Esophagus squamous epithelium (tissue), 5 donors: ENCODE measurements at places on chromosomes 3 and 15.

GRCh38 chr15:95674031-95674430 is 656.5 kb upstream of the NR2F2 start:
- DNase-seq: no peak

GRCh38 chr3:119598410-119599098 is 869 bp downstream of the PLA1A start:
- DNase-seq: no peak

GRCh38 chr3:112032098-112032731 is 2.3 kb upstream of the TMPRSS7 start:
- no peak for DNase-seq

GRCh38 chr3:66010739-66011655 is 27.7 kb downstream of the MAGI1 start:
- DNase-seq: no peak

DNA sequence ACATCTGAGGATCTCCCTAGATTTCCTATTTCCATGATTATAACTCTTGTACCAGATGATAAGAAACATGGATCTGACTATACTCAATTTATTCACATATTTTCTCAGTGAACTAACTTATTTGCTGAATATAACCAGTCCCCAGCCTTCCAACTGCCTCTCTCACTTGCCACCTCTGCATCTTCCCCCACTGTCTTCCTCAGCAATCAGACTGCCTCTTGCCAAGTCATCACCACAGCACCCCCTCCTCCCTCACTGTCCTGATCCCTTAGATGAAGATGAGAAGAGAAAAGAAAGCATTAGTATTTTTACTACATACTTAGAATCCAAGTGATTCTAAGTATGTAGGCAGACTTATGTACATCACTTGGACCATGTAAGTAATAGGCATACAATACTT is 71.9 kb downstream of the GTPBP8 start:
- DNase-seq: no peak

GRCh38 chr3:48938156-48938555 is 19.5 kb downstream of the ARIH2 start:
- DNase-seq: no peak

DNA sequence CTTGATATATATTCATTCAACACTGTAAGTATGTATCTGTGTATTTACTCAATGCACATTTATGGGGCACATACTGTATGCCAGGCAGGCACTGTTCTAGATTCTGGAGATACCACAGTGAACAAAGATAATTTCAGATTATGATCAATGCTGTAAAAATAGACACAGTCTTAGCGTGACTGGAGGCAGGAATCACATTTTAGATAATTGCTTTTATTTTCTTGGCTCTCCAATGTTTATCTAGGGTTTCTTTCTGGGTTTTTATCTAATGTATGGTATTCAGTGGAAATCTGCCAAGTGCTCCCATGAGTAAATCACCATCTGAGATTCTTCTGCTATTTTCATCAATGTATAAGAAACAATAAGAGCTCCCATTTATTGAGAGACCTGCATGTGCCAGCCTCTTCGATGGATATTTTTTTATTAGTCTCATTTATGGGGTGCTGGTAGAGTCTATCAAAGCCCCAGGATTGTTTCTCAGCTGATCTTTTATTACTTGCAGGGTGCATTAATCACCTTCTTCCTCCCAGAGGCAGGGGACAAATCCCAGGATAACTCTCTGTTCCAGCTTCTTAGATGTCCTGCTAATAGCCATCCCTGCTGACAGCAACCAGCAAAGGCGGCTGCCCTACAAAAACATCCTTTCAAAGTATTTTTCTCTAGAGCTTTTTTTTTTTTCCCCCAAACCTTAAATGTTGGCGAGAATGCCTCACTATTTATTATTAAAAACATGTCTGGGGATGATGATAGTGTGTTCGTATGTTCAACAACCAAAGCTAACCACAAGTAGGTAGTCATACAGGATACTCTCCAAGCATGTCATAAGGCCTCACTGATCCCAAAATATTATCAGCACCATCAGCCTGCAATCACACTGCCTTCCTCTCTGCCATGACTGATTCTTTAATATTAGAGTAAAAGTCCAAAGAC is 331.0 kb upstream of the RASGRP1 start:
- no peak for DNase-seq

DNA sequence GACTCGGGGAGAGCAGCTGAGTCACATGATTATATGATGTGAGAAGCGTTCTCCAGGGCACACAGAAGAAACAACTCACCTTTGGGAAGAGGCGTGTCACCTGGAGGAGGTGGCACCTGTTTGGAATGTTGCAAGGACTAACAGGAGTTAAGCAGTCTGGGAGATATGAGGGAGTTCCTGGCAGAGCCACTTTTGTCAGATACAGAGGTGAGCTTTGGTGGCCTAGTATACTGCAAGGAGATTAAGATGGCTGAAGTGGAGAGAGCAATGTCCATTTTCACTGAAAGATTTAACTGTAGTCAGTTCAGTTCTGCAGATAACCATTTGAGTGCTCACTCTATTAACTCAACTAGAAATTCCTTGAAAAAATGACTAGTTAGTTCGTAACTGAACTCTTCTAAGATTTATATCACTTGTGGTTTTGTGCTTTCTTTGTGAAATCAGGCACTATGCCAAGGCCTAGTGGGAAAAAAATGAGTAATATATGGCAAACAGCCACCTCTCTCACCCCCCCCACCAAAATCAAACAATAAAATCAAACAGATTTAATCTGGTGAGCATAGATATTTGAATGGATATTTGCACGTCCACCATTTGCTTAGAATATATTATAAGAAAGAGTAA is 61.3 kb downstream of the CRYBG3 start:
- no peak for DNase-seq

DNA sequence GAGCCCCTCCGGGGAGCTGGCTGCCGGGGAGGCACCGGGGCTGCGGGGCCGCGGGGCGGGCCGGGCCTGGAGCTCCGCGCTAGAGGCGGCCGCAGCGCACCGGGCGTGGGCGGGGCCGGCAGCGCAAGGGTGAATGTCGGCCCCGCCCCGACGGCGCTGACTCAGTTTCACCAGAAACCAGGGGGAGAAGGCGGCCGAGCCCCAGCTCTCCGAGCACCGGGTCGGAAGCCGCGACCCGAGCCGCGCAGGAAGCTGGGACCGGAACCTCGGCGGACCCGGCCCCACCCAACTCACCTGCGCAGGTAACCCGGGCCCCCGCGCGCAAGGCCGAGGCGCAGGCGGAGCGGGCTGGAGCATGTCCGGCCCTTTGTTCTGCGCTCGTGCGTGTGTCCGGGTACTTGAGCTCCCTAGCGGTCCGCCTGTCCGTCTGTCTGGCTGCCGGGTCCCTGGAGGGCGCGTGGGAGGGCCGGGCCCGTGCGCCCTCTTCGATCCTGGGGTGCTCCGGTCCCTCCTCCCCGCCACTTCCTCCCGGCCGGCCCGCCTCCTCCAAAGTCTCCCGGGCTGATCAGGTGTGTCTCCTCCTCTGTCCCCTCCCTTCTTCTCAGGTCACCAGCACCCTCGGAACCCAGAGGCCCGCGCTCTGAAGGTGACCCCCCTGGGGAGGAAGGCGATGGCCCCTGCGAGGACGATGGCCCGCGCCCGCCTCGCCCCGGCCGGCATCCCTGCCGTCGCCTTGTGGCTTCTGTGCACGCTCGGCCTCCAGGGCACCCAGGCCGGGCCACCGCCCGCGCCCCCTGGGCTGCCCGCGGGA is at the start of gene SPINT1:
Gene SPINT1 (plus strand): TSS at position 164 of the 811 bp plus-strand sequence. CDS start 507 bp downstream, at position 671.
- DNase-seq: no peak

GRCh38 chr15:48592221-48592731 is 53.2 kb downstream of the FBN1 start:
- no peak for DNase-seq

DNA sequence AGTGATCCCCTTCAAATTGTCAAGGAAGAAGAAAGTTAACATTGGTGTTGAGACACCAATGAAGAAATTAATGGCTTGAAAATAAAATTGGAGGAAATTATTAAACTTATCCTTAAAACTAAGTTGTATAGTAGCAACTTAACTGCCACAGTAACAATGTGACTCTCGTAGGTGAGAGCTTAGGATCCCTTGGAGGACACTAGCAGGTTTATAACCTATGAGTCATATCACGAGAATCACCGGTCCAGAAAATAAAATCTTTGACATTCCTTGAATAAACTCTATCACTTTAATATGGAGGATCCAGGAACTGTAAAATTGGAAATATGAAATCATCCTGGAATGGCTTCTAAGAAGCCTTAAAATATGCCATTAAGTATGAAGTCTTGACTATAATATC is 2.1 kb downstream of the GHSR start:
- no peak for DNase-seq

- DNase-seq: no peak
Measured at GRCh38 chr3:71584394-71585011, 975 bp upstream of the FOXP1 start.

- DNase-seq: no peak
Measured at GRCh38 chr3:129015388-129016105, 14.4 kb downstream of the EFCC1 start.

GRCh38 chr3:172259111-172259541 is 189.1 kb downstream of the GHSR start:
- DNase-seq: no peak

GRCh38 chr3:134880431-134880830 is 85.4 kb downstream of the EPHB1 start:
- DNase-seq: no peak

DNA sequence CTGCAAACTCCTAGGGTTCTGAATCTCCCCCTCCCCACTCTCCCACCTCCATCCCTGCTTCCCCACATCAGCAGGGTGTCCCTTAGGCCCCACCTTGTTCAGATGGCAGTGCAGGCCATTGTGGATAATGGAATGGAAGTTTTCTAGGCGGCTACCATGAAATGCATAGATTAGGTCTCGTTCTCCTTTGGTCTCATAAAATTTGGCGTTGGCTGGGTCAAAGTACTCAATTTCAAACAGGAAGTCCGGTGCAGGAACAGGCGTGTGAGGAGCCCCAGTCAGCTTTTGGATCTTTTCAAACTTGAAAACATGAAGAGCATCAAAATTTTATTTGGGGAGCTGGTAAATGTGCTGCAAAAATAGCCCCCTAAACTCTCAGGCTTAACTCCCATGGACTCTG is 20.2 kb downstream of the PARP16 start:
- DNase-seq: no peak

DNA sequence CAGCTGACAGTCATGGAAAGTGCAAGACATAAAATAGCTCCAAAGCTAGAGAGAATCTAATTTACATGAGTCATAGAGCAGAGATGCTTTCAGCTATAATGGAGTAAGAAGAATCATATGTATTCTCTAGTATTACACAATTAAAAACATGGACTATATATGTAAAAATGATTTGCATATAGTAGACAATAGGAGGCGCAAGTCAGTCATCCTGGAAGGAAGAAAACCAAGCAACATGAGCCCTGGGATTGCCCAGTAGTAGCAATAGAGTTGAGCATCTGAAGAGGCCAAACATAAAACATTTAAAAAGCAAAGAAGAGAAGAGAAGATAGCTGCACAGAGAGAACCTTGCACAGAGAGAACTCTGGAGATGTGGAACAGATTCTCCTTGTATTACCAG is 455.0 kb downstream of the EPHA3 start:
- no peak for DNase-seq

DNA sequence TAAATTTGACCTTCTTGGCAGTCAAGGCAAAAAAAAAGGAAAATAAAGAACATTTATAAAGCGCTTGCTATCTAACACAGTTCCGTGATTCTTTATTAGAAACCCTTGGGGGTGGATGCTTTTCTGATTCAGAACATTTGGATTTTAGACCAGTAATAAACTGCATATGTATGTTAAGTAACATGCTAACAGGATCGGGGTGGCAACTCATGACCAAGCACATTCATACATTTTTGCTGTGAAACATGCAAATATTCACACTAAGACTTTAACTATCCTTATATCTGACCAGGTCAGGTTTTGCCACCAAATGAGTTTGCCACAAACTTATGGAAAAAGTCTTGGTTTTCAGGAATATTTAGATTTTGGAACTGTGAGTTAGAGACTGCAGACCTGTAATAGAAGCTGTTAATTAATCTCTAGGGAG is 30.4 kb upstream of the KLF13 start:
- no peak for DNase-seq

- DNase-seq: no peak
Measured at GRCh38 chr15:85588677-85589076, 206.0 kb downstream of the KLHL25 start.

DNA sequence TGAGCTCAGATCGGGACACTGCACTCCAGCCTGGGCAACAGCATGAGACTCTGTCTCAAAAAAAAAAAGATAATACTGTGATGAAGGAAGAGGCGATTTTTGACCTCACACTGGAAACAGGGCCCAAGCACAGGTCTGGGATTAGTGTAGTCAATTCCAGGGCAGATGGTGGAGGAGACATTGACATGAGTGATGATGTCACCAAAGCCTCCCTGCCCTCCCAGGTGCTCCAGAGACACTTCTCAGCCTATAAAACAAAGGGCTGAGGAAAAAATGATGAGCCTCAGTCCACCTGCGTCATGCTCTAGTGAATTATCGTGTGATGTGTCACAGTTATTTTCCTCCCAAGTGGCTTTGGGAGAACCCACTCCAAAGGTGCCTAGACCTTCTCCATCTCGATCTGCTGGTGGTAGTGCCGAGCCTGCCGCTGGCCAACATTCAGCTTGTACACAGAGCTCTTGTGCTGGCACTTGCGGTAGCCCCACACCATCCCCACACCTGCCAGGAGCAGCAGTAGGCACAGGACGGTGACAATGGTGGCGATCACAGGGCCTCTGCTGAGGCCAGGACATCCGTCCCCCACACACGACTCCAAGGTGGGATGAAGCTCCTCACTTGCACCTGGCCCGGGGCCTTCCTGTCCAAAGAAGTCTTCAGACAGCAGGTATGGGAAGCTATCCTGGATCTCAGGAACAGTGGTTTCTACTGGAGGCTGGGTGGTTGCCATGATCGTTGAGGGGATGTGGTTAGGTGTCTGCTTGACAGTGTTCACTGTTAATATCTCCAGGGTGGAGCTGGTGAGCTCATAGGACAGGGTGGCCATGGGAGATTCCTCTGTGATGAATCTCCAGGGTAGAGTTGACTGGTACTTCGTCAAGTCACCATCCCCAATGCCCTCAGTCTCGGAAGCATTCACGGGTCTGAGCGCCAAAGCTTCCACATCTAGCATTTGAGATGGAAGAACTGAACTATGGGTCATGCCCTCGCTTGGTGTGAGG is 38.8 kb downstream of the CRTAP start:
- DNase-seq: no peak

DNA sequence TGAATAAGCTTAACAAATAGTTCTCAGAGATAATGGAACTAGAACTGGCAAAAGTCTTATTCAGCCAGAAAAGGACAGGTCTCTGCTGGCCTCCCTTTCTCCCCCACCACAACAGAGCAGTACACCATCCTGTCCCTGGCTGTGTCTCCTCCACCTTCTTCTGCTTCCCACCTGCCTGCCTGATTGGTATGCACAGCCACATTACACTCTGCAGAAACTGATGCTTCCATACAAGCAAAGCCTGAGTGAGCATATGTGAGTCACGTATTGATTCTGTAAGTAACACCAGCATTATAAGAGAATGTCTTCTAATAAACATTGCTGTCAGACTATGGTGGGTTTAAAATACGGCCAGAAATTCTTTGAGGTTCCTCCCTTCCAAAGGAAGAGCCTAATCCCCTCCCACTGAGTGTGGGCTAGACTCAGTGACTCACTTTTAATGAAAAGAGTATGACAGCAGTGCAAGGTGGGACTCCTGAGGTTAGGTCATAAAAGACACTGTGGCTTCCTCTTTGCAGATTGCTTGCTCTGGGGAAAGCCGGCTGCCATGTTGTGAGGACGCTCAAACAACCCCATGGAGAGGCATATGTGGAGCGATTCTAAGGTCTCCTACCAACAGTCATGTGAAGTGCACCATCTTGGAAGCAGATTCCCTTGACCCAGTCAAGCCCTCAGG is 44.4 kb downstream of the ANXA2 start:
- DNase-seq: no peak
